ENCODE measurements at places on chromosomes 2 and 18.

DNA sequence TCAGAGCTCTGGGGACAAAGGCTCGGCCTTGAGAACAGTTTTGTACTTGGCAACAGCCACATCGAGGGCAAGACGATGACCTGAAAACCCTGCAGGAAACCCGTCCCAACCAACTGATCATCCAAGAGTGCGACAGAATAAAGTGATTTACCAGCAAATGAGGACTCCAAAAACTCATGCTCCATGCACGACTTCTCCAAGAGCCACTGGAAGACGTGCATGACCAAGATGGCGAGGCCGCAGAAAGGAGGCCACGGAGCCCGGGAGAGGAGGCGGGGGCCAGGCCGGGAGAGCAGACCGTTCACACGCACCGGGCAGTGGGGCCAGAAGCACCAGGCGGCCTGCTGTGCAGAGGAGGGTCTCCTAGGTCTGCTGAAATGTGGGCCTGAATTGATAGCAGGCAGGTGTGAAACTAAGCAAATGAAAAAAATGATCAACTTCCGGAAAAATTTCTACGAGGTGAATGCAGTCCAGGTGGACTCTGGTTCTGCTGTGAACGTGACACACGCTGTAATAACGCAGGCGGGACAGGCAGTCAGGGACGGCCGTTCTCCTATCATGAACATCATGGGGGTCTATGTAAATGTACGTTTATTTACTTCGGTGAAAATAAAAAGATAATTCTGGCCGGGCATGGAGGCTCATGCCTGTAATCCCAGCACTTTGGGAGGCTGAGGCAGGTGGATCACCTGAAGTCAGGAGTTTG lies 252.2 kb downstream of the HDAC4 start:
- peak; percentile 64 for DNase-seq

GRCh38 chr2:156046900-156047299 lies 285.6 kb downstream of the NR4A2 start:
- DNase-seq: no peak

GRCh38 chr2:209788925-209789324 lies 17.3 kb downstream of the UNC80 start:
- DNase-seq: no peak

DNA sequence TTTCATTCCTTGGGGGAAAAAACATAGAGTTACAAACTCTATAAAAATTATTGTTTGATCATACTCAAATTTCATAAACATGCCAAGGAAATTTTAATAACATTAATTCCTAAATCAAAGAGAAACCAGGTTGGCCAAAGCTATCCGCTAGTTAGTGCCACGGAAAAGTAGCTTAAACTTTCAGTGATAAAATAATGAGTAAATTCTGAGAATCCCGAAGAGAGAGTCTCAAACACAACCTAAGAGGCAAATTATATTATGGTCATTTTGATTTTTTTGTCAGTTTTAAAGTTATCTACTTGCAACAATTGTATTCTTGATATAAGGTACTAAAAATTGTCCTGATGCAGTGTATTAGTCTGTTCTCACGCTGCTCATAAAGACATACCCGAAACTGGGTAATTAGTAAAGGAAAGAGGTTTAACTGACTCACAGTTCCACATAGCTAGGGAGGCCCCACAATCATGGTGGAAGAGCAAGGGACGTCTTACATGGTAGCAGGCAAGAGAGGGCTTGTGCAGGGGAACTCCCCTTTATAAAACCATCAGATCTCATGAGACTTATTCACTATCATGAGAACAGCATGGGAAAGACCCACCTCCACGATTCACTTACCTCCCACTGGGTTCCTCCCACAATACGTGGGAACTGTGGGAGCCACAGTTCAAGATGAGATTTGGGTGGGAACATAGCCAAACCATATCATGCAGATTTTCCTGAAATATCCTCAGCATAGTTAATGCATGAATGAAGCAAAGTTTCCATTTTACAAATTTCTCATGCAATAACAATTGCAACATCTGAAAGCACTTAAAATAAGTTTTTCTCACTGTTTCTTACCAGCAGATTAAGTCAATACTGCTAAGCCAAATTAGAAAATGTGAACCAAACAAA lies 205.9 kb upstream of the STK17B start:
- DNase-seq: no peak

GRCh38 chr18:10660179-10660884 lies 134.5 kb downstream of the NAPG start:
- no peak for DNase-seq

DNA sequence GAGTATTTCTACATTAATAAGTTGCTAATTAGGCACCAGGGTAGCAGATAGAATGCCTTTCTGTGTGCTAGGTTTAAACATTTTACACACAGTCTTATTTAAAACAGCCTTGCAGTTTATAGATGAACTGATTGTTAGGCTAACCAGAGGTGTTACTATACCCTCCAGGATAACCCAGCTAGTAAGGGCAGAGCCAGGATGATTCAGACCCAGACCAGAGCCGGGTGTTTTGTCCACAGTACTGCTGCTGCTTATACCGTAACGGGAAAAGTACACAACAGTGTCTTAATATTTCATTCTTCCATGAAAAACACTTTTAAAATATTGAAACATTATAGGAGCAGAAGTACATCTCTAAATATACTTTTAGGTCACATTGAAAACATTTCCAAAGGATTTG lies 82.7 kb downstream of the MALT1 start:
- no peak for DNase-seq

DNA sequence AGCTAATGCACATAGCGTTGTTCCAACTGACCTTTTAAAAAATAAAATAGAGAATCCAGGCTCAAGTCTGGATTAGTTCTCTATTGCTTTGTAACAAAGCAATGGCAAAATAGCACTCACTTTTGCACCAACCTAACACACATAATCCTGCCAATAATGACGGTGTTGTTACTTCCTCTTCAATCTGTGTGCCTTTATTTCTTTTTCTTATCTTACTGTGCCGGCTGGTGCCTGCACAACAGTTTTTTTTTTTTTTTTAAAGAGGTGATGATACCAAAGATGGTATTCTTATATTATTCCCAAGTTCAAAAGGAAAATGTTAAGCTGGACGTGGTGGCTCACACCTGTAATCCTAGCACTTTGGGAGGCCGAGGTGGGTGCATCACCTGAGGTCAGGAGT lies 3.4 kb downstream of the PLB1 start:
- no peak for DNase-seq

DNA sequence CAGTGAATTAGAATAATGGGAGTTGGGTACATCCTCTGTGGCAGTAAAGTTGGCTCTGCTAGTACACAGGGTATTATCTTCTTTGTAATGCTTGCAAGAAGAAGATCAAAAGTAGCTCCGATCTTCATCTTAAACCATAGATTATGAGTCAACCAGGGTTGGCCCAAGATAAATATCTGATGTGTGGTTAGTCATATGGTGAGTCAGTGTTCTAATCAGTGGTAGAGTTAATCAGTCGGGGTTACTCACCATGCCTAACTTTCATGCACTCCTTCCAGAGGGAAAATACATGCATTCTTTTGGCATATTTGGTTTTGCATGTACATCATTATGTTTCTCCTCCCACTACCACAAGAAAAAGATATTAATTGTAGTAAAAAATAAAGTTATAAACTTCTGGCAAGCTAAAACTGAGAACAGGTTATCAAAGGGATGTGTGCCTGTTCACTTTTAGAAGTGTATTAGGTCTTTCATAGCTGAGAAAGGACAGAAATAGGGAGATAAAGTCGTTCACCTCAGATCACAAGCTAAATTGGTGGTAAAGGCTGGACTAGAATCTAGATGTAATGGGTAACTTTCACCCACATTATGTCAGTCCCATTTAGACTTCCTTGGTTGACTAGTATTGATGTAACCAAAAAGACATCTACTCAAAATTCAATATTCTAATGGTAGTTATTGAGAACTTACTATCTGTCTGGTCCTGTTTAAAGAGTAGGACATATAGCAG lies 684.4 kb downstream of the IRS1 start:
- DNase-seq: no peak

GRCh38 chr2:15668611-15669305 lies 77.1 kb downstream of the DDX1 start:
- peak; percentile 47 for DNase-seq

DNA sequence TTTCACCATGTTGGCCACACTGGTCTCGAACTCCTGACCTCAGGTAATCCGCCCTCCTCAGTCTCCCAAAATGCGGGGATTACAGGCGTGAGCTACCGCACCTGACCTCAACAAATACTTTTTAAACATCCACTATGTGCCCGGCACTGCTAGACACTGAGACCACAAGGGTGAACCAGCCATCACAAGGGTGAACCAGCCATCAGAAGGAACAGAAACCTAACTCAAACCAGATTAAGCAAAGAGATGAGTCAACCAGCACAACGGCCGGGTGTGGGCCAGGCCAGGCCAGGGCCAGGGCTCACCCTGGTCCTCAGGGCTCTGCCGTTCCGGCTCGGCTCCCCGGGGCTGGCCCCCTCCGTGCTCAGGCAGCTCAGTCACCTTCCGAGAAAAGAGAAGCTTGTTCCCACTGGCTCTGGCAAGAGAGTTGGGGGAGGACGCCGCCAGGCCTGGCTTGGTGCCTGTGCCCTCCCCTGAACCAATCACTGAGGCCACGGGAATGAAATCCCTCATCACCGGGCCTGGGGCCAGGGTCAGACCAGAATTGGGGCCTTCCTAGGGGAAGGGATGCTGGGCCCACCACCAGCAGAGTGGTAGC lies 4.4 kb downstream of the TEX44 start:
- DNase-seq: no peak

- no peak for DNase-seq
These were observed 16.0 kb downstream of the INSIG2 start for GRCh38 chr2:118103951-118104940.

GRCh38 chr18:32258558-32259204 lies 68.8 kb downstream of the MEP1B start:
- no peak for DNase-seq

- peak; percentile 94 for DNase-seq
These were observed at the start of gene SPTBN1 for GRCh38 chr2:54455563-54456361. SPTBN1 (plus strand) TSS chr2:54456327; CDS start chr2:54526419, 70,092 bp downstream.

DNA sequence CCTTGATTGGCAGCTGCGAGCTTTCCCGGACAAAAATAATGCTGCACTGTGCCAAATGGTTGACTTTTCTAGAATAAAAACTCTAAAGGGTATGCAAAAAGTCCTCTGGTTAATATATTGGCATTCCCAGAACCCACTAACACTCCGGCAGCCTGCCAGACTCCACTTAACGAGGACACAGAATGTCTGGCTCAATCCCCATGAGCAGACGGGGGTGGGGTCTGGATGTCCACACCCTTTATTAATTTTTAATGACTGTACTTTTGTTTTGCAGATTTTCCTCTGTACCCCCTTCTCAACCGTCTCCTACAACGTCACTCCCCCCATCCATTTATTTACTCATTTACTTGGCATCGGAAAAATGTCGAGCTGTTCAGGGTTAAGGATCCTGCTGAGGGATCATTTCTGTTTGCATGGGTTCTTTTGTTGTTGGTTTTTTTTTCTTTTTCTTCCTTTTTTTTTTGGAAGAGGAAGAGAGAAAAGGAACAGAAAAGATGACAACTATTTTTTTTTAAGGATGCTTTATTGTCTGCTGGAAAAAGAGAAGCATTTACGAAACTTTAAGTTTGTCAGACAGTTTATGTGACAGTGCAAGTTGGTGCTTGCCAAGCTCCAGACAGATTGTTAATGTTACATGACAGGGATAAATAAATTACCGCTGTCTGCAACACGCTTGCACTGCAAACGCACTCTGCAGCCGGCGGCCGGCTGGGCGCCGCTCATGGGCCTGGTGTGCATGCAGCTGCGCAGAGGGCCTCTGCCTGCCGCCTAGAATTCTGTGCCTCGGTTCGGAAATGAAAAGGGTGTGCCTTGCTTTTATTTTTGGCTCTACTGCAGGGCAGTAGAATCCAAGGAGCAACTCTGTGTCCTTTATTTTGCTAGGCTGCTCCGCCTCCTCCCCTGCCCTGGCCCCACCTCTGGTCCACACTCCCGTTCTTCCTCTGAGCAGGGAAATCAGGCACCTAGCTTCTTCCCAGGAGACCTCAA lies 3.6 kb downstream of the LDLRAD4 start:
- peak; percentile 87 for DNase-seq

DNA sequence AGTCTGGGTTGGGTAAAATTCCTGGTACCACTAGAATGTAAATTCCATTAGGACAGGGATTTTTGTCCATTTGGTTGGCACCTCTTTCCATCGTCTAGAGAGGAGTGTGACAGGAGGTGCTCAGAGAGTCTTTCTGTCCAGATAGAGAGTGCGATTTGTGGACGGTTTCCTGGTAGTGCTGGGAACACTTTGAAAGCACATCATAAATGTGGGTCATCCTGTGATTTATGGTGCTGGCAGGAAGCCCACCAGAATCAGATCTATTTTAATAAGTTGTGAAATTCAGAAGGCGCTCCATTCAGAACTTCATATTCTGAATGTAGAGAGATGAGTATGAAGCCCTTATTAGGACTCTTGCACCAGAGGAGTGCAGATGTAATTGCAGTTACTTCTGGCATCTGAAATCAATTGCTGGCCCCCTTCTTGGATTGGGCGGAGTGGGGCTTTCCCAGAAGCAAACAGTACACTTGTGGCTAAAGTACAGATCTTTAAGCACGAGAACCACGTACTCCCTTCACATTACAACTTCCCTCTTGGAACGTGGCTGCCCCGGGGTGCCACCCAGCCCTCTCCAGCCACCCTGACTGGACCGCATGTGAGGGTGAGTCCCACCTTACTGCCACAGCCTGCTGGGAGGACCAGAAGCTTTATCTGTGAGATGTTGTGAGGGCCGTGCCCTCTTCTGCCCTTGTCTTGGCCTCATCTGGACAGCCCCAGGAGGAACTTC lies 243.2 kb downstream of the MYO3B start:
- no peak for DNase-seq

GRCh38 chr18:56096861-56097260 lies 508.9 kb upstream of the TCF4 start:
- DNase-seq: no peak

GRCh38 chr2:232835687-232836208 lies 34.3 kb upstream of the SNORC start:
- DNase-seq: no peak

DNA sequence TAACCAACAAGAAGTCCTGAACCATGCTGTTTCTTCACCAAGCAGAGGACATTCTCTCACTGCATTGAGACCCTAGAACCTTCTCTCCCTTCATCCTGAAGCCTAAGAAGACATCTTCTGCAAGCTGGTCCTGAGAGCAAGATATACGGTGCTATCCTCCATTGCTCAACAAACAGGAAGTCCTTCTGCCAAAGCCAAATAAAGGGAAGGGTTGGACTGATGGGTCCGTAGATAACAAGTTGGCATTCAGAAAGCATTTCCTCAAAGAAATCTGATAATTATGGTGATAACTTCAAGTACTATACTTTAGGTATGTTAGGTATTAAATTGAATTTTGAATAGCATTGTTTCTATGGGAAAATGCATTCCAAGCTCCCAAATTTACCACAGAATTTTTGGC lies 23.3 kb downstream of the GRB14 start:
- no peak for DNase-seq

DNA sequence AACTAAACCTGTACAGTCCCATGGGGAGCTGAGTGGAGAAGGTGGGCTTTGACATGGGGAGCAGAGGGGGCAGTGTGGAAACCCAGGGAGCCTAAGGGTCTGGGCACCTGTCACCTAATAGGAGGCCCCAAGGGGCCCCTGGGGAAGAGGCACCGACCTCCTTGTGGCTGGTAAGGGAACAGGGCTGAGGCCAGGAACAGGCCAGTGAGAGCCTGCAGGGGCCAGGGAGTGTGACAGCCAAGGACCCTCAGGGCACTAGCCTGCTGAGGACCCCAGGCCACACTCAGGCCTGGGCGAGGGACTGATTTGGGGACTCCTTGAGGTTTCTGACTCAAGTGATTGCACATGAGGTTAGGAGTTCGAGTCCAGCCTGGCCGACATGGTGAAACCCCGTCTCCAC lies 24.5 kb upstream of the ALPP start:
- no peak for DNase-seq

Measured in cardiac septum (tissue), 1 donor.